Activated naive CD8-positive, alpha-beta T cell treated with anti-CD3 and anti-CD28 coated beads, Interleukin-2, amount 10 ng/mL, durations not matched to agents 7 days and 5 days (primary cell): ENCODE measurements at places on chromosomes 7 and 10.

DNA sequence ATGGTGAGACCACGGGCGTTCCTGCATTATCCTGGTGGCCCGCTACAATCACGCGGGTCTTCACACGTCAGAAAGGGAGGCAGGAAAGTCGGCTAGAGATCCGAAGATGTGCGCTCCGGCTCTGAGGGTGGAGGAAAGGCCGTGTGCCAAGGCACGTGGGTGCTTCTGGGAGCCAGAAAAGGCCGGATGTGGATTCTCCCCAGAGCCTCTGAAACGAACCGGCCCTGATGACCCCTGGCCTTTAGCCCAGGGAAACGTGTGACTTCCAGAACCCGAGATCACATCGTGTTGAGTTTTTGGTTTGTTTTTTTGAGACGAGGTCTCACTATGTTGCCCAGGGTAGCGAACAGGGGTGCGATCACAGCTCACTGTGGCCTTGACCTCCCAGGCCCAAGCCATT, 244.2 kb downstream of the ELFN1 start:
- no peaks in the 10 kb centered on the region for H3K36me3 ChIP-seq
- H3K4me3 ChIP-seq, result no peak overlapping the region
- DNase-seq, result no peak
- H3K27ac ChIP-seq, result no peak overlapping the region
- no peaks in the 10 kb centered on the region for H3K27me3 ChIP-seq

DNA sequence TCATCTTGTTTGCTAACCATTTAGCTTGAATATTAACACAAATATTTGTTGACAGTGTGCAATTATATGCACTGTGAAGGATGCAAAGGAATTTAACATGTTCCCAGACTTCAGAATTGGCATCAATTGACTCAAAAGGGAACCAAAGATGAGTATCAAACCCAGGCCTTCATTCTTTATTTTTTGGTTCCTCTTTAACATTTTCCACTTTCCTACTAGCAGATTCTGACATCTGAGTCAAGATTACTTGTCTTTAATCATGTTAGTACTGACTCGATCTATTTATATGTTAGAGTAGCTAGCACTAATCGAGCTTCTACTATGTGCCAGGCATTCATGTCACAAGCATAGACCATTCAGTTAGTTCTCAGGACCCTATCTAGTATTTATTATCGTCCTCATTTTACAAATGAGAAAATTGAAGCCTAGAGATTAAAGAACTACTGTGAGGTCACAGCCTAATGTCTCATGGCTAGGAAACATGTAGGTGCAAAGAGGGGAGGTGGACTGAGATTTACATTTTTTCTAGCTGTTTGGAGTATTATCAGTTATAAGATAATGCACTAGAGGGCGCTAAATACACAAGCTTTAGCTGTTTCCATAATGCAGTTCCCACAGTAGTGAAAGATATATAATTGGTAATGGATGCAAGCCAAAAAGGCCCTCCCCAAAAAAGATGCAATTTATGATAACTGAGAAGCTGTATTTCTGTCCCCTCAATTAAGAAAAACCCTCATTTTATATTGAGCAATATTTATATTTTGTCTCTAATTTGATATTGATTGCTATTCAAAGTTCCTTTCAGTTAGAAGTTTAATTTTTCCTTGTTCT, 32.9 kb upstream of the KMT2E start:
- no peak overlapping the region for H3K27ac ChIP-seq
- H3K27me3 ChIP-seq, result no peaks in the 10 kb centered on the region
- H3K4me3 ChIP-seq, result no peak overlapping the region
- H3K4me1 ChIP-seq, result peaks cover 44% of the 10 kb centered on the region
- no peak for DNase-seq
- H3K36me3 ChIP-seq, result peaks cover 5% of the 10 kb centered on the region

DNA sequence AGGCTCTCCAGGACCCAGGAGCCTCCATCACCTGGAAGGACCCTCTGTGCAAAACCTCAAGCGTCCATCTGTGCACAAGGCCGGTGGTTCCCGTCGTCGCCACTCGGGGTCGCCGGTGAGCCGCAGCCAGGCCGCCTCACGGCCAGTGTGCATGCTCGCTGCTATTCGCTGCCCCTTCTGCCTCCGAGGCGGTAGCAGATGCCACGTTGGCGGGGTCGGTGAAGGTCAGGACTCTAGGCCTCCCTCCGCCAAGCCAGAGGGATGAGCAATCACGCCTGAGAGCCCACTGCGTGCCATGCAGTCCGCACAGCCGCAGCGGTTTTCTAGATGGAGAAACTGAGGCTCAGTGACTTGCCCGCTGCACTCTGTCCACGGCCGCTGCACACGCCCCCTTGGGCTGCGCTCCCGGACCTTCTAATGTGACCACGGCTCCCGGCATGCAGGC, 5.7 kb downstream of the UPK3B start:
- no peak overlapping the region for H3K4me3 ChIP-seq
- H3K27ac ChIP-seq, result no peak overlapping the region
- no peaks in the 10 kb centered on the region for H3K36me3 ChIP-seq
- no peaks in the 10 kb centered on the region for H3K27me3 ChIP-seq
- no peaks in the 10 kb centered on the region for H3K4me1 ChIP-seq
- peak; percentile 70 for DNase-seq

GRCh38 chr7:29896685-29897411, 90.5 kb downstream of the WIPF3 start:
- no peak overlapping the region for H3K4me3 ChIP-seq
- no peak overlapping the region for H3K27ac ChIP-seq
- H3K27me3 ChIP-seq, result peaks cover 3% of the 10 kb centered on the region
- peaks cover 5% of the 10 kb centered on the region for H3K4me1 ChIP-seq

DNA sequence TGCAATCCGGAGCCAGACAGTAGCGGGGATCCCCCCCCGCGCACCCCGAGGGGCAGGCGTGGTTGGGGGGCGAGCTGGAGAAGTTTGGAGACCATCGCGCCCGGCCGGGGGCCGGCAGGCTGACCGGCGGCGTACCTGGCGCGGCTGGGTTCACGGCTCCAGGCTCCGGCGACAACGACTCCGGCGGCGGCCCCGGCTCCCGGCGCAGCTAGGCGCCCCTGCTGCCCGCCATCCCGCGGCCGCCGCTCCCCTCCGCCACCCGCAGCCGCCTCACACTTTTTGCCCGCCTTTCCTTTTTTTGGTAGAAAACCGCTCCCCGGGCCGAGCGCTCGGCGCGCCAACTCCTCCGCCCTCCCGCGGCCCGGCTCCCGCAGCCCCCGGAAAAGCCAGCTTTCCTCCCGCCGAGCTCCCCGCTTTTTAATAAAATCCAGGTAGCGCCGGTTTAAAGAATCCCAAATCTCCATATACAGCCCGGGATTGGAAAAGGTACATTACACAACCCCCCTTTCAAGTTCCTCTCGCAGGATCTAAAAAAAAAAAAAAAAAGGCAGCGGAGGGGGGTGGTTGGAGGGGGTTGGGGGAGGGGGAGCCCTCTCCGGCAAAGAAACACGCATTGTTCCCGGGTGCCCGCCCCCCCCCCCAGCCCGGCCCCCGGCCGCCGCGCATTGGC, at the start of gene TNRC18:
Gene TNRC18, minus strand, starts transcription at position 529 of the 670 bp plus-strand sequence. CDS start 2,588 bp downstream, outside the sequence.
- no peaks in the 10 kb centered on the region for H3K36me3 ChIP-seq
- H3K4me1 ChIP-seq, result peaks cover 15% of the 10 kb centered on the region
- H3K4me3 ChIP-seq, result peak within 1 kb of the TSS; percentile 81
- DNase-seq, result peak; percentile 56

GRCh38 chr7:127587663-127588018, 570 bp upstream of the ARF5 start:
- no peak overlapping the region for H3K27ac ChIP-seq
- peaks cover 2% of the 10 kb centered on the region for H3K27me3 ChIP-seq
- peaks cover 33% of the 10 kb centered on the region for H3K4me1 ChIP-seq
- peaks cover 11% of the 10 kb centered on the region for H3K36me3 ChIP-seq

- H3K4me3 ChIP-seq, result no peak overlapping the region
- H3K36me3 ChIP-seq, result no peaks in the 10 kb centered on the region
- peaks cover 20% of the 10 kb centered on the region for H3K27me3 ChIP-seq
- DNase-seq, result no peak
Observed at GRCh38 chr10:113493882-113494301, 59.0 kb upstream of the HABP2 start.

GRCh38 chr7:121904120-121904519, 31.2 kb downstream of the PTPRZ1 start:
- no peaks in the 10 kb centered on the region for H3K27me3 ChIP-seq
- H3K36me3 ChIP-seq, result no peaks in the 10 kb centered on the region
- H3K27ac ChIP-seq, result no peak overlapping the region
- H3K4me1 ChIP-seq, result no peaks in the 10 kb centered on the region

DNA sequence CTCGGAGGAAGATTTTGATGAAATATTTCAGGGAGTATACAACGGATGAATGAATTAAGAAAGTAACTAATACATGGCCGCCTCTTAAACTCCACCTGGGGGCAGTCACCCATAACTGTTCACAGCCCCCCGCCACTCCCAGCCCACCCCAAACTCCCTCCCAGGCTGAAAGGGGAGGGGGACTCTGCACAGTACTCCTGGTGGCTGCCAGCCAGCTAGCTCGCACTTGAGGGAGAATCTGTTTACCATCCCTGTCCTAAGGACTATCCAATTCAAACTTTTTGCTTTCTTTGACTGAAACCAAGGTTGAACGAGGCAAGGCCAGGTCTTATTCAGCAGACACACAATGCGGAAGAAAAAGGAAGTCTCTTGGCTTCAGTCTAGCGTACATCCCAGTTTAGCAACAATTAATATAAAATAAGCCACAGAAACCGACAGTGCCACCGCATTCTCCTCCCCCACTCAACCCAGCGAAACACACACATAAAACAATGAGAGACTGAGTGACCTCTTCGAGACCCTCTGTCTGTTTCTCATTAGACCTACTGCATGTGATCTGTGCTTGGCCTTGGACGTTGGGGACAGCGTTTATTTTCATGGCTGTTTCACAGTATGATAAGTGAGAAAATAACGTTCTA, 219.5 kb downstream of the GLI3 start:
- peaks cover 1% of the 10 kb centered on the region for H3K4me1 ChIP-seq
- no peak overlapping the region for H3K27ac ChIP-seq
- H3K4me3 ChIP-seq, result no peak overlapping the region
- DNase-seq, result no peak
- H3K36me3 ChIP-seq, result peaks cover 2% of the 10 kb centered on the region
